Stimulated activated CD4-positive, alpha-beta T cell treated with anti-CD3 and anti-CD28 coated beads, Interleukin-2, amount 100 ng/mL, for 48 hours (primary cell): ENCODE measurements at places on chromosomes 5 and 9.

DNA sequence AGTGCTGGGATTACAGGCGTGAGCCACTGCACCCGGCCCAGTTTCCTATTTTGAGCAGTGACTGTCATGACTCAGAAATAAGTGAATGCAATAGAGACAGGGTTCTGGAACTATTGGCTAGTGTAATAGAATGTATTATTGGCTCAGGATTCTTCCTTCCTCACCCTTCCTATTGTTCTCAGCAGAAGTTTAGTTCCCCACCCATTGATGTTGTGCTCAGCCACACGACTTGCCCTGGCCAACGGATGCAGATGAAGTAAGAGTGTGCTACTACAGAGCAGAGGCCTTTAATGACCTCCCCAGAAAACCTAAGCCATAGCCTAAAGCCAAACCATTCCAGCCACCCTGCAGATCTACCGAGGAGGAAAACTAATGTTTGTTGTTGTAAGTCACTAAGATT lies 287.9 kb downstream of the AGTPBP1 start:
- DNase-seq: no peak

DNA sequence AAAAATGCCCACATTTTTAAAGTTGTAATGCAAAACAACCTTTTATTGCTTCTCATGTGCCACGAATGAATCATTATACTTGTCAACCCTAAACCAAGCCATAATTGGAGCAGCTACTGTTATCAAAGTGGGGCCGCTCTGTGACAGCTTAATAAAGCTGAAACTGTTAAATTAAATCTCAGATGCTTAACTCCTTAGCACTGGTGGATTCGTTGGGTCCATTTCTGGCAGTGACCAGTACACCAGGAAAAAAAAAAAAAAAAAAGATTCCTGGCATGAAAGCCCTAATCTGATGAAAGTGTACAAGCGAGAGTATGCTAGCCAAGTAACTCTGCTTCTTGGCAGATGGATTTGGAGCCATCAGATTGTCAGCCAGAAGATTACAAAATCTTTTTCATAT lies 164.8 kb downstream of the ZSWIM6 start:
- DNase-seq: no peak

DNA sequence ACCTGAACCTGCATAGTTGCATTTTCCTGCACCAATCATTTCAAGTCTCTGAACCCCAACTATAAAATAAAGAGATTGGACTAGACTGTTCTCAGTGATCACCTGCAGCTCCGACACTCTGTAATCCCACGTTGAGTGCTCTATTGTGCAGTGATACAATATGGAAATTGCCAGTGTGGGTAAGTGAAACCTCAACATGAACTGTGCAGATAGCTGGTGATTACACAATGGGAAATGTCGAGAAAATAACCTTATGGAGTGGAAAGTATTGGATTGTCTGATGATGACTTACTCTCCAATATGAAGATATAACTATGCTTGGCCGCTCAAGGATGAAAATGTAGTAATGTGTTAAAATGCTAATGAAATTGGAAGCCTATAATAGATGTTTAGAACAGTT lies 293.1 kb upstream of the BRINP1 start:
- no peak for DNase-seq

DNA sequence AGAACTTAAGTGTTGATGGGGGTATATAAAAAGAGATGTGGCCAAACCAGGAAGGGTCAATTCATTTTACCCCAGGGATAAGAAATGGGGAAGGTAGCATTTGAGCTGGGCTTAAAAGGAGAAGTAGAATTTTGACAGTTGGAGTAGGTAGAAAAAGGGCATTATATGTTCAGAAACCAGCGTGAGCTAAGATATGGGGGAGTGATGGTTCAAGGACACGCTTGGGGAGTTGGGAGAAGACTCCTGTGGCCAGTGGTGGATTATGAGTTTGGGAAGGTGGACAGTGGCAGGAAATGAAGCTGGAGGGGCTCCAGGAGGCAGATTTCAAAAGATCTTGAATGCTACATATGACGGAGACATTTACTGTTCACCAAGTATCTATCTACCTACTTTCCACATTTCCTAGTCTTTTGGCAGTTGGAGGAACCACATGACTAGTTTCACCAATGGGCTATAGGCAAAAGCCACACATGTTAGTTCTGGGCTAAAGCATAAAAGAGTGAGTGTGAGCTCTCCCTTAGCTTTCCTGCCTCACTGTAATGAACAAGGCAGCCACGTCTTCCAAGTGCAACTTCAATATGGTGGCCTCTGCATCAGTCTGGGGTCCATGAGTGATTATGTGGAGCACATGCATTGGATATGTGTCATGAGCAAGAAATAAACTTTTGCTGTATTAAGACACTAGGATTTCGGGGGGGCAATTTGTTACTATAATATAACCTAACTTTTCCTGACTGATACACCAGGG lies 15.7 kb upstream of the GSN start:
- no peak for DNase-seq

DNA sequence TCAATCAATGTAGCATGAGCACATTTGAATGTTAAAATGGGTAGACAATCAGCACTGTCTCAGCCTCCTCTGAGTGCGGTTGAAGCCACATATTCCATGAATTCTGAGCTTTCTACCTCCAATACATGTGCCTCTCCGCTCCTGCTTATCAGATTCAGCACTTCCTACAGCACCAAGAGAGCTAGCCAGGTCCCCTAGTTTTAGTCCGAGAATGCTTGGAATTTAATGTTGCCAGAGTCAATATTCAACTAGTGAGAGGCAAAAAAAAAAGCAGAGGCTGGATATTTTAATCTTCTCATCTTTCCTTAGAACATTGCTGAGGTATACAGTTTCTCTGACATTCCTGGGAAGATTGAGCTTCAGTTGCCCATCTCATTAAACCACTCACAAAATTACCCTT lies 1979.1 kb upstream of the CDH9 start:
- no peak for DNase-seq

- no peak for DNase-seq
Observed at GRCh38 chr5:76720988-76721569, 5.2 kb downstream of the F2R start.

DNA sequence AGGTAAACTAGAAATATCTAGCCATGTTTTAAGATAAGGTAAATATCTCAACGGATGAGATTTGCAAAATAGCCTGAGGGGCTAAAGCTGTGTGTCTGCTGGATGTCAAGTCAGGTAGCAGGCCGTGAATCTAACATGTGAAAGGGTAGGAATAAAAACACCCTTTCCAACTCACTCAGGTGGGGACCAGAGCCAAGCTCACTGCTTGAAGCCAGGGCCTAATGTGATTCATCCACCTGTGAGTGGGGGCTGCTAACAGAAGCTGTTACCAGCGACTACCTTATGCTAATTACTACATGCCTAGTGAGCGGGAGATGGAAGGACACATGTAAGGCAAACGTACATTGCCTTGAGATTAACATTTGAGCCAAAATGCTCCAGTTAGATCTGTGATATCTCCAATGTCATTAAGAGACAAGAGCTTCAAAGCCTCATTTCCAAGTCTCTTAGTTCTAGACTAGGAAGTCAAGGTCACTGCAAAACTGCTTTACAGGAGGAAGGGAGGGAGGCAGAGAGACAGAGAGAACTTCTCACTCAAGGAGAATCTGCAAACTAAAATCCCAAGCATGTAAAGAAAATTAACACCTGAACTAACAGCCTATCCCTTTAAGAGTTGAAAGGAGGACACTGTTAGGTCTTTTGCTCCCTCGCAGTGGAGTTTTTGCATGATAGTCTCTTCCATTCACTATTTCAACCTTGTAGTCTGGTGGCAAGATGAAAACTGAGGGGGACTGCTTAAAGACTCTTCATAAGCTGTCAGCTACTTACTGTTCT lies 141.6 kb upstream of the RPS23 start:
- no peak for DNase-seq

- DNase-seq: no peak
Observed at GRCh38 chr5:34913072-34913471, 2.2 kb downstream of the RAD1 start.

- DNase-seq: no peak
Observed at GRCh38 chr9:77215874-77216273, 38.5 kb downstream of the VPS13A start.

GRCh38 chr5:126365446-126366198 lies 57.6 kb upstream of the GRAMD2B start:
- no peak for DNase-seq

GRCh38 chr5:39801306-39801705 lies 376.5 kb upstream of the DAB2 start:
- no peak for DNase-seq

- DNase-seq: no peak
Observed at GRCh38 chr9:125145425-125145824, 2.1 kb upstream of the SCAI start.

- DNase-seq: peak; percentile 47
Observed at GRCh38 chr9:94611638-94612068, 18.0 kb upstream of the FBP2 start.

DNA sequence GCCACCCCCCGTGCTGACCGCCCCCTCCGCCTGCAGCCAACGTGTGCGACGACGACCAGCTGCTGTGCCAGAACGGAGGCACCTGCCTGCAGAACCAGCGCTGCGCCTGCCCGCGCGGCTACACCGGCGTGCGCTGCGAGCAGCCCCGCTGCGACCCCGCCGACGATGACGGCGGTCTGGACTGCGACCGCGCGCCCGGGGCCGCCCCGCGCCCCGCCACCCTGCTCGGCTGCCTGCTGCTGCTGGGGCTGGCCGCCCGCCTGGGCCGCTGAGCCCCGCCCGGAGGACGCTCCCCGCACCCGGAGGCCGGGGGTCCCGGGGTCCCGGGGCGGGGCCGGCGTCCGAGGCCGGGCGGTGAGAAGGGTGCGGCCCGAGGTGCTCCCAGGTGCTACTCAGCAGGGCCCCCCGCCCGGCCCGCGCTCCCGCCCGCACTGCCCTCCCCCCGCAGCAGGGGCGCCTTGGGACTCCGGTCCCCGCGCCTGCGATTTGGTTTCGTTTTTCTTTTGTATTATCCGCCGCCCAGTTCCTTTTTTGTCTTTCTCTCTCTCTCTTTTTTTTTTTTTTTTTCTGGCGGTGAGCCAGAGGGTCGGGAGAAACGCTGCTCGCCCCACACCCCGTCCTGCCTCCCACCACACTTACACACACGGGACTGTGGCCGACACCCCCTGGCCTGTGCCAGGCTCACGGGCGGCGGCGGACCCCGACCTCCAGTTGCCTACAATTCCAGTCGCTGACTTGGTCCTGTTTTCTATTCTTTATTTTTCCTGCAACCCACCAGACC lies 80.2 kb downstream of the NTNG2 start:
- no peak for DNase-seq

GRCh38 chr5:32833127-32833526 lies 122.0 kb downstream of the NPR3 start:
- no peak for DNase-seq

DNA sequence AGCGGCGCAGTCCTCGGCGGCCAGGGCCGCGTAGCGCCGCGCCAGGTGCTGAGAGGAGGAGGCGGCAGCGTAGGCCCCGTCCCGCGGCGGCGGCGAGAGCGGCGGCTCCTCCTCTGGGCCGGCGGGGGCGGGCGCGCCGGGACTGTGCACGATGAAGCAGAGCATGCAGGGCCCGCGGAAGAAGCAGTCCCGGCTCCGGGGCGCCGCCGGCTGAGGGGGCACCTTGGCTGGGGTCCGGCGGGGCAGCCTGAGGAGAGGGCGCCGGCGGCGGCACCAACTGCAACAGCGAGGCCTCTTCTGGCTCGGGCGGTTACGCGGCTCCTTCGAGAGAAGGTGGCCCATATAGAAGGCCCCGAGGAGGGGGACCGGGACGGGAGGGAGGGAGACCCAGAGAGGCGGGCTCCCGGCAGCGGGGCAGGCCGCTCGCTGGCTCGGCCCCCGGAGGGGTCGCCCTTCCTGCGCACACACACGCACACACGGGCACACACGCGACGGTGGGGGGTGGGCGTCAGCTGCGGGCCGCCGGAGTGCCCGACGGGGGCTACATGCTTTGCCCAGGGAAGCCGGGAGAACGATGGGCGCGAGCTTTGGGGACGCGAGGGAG lies 446 bp downstream of the FBXL17 start:
- peak; percentile 69 for DNase-seq

DNA sequence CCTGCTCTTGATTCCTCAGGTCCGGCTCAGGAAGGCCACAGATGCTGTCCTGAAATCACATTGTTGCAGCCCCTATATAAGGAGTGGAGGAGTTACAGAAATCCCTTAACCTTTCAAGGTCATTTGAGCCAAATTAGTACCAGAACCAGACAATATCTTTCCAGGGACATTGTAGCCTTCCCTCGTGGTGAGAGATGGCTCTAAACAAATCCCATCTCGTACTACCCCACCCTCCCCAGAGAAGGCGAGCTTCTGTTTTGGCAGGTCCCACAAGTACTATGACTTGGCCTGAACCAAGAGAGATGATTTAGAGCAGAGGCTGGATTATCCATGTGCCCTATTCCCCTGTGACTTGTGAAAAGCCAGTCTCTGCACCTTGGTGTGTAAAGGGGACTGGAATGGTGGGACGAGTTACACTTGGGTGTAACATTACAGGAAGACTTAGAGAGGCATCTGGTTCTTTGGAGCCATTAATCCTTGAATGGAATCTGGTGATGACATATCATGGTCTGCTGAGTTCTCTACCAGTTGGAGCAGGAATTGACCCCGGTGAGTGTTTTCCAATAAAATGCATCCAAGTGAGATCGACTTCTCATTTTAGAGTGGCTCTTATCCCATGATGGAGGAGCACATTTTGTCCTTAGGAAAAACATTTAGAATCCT lies at the start of gene FAM240B:
FAM240B (minus strand) TSS at position 51 of the 663 bp plus-strand sequence. CDS start 16,134 bp downstream, outside the sequence.
- DNase-seq: no peak

DNA sequence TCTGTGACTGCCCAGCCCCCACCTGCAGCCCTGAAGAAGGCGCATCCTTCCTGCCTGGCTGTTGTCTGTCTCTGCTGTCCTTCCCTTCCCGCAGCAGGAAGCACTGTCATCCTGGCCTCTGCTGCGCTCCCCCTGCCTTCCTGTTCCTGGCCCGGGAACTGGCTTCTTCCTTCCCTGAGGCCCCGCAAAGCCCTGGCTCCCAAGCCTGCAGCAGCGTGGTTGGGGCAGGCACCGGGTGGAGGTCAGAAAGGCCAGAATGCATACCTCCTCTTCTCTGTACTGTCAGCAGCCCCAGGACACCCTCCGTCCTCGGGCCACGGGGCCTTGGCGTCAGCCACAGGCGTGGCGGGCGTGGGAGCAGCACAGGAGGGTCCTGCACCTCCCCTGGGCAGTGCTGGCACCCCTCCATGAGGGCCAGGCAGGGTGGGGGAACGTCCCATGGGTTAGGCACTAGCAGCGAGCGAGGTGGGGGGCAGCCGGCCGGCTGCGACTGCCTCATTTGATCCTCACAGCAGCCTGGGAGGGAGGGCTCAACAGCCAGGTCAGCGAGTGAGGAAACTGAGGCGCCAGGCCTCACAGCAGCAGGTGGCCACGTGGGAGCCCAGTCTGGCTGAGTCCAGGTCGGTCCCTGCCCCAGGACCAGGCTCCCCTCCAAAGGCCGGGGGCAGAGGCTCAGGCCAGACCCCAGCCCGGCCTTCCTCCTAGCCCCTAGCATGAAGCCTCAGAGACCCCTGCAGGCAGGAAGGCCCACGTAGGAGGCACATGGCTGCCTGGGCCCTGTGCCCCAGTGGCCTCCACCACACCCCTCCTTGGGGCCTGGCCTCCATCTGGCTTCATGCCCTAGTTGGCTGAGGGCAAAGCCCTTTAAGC lies 9.4 kb downstream of the FLT4 start:
- DNase-seq: no peak

GRCh38 chr5:9314558-9314957 lies 231.3 kb downstream of the SEMA5A start:
- DNase-seq: no peak
